ENCODE measurements at places on chromosomes 5 and 9. TPM values are rescaled to one million over a fixed set of nuclear protein-coding genes. Genes with fewer than 3 reads are reported as not detected.

DNA sequence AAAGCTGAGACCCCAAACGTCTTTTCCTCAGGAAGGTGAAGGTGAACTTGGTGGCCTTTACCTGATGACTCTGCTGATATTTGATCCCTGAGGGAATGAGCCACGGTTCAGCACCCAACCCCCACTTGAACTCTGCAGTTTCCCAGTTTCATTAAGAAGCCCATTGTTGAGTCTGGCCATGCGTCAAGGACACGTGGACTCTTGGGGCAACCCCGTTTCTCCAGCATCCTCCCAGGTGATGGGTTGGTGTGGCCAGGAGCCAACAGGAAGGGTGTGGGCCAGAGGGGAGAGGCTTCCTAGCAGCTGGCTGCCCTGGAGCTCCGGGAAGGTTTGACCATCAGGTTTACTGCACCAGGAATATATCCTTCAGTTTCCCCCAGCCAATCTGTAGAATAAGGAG, 59.5 kb upstream of the GNE start:
- DNase-seq, result peak; percentile 38

GRCh38 chr9:84297162-84297821, 43.3 kb downstream of the SLC28A3 start:
- no peak for DNase-seq

- no peak for DNase-seq
These were observed 36.4 kb upstream of the SUSD3 start for GRCh38 chr9:93022066-93022465.

The IFNK gene
- not detected for polyA plus RNA-seq
